ENCODE measurements at places on chromosomes 7 and 10. TPM values are rescaled to one million over a fixed set of nuclear protein-coding genes. Genes with fewer than 3 reads are reported as not detected.

The CALHM1 gene
- 0.12 TPM for polyA plus RNA-seq

DNA sequence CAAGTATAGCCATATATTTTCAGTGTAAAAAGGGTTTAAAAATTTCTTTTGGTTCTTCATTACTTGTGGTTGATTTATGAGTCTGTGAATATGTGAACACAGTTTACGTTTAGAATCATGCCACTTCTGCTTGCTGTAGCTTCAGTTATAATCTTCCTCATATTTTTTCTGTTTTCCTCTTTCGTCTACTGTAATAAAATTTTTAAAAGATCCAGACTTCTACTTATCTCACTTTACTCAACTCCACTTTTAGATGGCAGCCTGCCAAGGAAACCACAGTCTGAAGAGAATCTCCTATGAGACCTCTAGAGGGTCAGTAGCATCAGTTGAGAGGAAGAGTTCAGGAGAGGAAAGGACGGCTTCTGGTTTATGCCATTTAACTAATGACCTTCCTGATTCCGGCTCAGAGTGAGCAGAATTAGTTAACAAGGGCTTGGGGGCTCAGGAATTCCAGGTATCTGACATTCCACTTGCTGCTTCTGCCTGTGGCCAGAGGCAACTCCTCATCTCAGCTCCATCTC, 21.4 kb downstream of the CREB5 start:
- DNase-seq, result no peak

GRCh38 chr10:129626796-129627435, 159.9 kb downstream of the MGMT start:
- DNase-seq, result no peak

DNA sequence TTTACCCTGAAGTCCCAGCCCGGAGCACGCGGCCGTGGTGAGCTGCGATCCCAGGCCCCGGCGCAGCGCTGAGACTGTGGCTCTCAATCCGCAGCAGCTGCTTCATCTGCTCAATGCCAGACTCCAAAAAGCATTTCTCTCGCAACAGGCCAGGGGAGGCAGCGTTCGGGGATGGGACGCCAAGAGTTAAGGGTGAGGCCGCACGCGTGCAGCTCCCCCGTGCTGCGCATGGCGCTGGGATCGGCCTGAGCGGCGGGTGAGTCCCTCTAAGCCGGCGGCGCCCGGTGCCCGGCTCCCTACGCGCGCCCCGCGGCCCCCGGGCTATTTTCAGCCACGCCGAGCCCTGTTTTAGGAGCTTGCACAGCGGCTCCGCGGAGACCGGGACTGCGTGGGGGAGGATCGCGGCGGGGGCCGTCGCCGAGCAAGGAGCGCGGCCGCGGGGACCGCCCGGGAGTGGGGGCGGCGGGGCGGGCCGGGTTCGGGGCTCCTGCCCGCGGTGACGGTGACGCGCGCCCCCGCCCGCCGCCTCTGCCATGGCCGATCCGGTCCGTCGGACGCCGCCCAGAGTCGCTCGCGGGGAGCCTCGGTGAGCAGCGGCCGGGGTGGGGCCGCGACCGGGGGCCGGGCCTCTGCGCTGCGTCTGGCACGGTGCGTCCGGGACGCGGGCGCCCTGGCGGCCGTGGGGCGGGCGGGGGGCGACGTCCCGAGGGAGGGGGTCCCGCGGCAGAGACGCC, 29.4 kb upstream of the JAKMIP3 start:
- peak; percentile 34 for DNase-seq

GRCh38 chr7:26293569-26294308, 2.1 kb downstream of the SNX10 start:
- DNase-seq, result no peak

DNA sequence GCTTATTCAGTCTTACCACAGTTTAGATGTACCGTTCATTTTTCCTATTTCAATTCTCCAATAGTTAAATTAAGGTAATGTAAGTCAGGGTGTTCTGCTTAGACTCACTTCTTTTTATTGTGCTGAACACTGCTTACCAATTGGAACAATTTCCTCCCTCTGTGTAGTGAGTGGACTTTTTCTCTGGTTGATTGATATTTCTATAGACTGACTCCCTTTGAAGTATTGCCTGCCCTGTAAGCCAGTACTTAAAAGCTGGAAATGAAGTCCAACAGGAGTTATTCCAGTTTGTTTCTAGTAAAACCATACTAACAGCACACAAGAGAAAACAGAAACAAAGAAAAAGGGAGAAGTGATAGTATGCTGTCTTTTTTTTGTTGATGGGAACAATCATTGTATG, 1674.9 kb downstream of the REEP3 start:
- no peak for DNase-seq

The CDC14C gene
- polyA plus RNA-seq, result not detected

The VENTX gene
- polyA plus RNA-seq, result 0.19 TPM

The DOCK4 gene
- 51.7 TPM for polyA plus RNA-seq

- no peak for DNase-seq
These were observed 4.3 kb downstream of the SLC29A3 start for GRCh38 chr10:71323407-71323806.

DNA sequence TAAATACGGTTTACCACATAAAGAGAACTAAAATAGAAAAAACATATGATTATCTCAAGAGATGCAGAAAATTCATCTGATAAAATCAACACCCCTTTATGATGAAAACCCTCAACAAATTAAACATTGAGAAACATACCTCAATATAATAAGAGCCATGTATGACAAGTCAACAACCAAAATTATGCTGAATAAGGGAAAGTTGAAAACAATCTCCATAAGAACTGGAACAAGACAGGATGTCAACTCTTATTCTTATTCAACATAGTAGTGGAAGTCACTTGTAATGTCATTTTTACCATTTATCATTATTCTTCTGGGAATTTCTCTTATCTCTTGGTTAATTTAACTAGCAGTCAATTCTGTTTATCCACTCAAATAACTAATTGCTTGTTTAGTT, 79.0 kb downstream of the PCDH15 start:
- DNase-seq, result no peak

The ERCC6 gene
- polyA plus RNA-seq, result 12.0 TPM

DNA sequence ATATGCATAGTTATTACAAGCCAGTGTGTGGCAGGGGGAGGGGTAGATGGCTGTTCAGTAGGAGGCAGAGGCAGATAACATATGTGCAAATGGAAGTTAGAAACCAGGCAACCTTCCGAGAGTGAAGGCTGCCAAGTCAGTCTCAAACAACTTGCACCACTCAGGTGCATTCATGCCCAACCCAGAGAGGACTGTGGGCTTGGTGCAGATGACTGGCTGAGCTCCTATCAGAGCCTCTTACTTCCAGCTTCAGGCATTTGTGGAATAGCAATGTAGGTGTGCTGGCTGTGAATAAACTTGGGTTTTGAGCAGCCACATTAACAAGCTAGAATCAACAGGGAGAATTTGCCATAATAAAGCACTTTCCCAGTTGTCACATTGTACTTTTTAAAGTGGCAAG, 789.8 kb downstream of the PHTF2 start:
- DNase-seq, result no peak

The CPA2 gene
- polyA plus RNA-seq, result 0.29 TPM

DNA sequence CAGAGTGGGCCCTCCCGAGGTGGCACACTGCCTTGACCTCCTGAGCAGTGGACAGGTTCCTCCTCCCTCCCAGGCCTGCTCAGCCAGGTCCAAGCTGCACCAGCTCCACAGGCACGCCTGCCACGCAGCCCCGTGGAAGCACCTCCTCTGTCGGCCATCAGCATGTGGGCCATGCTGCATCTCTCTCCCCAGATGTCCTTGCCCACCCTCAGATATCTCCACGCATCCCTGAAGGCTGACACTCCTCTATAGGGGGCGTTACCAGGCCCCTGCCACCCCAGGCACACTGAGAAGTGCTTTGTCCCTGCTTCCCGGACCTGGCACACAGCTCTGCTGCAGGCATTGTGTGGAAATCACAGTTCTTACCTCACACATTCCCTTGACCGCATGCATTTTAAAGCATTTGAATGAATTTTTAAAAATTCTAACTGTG, 598.5 kb downstream of the SDK1 start:
- no peak for DNase-seq

The MPP7 gene
- polyA plus RNA-seq, result 14.0 TPM

DNA sequence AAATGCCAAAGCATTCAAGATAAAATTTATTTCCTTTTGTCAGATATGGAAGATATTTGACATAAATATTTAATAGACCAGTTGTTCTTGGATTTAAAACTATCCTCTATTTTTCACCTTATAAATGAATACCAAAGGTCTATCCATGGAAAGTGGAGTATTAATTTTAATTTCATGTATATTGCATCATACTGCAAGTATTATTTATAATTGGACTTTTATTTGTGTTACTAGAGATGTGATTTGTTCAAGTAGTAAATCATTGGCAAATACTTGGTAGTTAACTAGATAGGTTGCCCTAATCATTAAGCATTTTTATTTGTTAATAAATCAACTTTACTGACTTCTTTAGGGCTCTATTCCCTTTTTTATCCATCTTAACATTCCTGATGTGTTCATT, 98.1 kb downstream of the CDC14C start:
- DNase-seq, result no peak

GRCh38 chr10:35412003-35412723, 75.9 kb downstream of the CCNY start:
- DNase-seq, result no peak

The OR2A1 gene
- polyA plus RNA-seq, result 0.67 TPM

The ABCB1 gene
- polyA plus RNA-seq, result 1.1 TPM

GRCh38 chr10:92490387-92490786, 83.5 kb downstream of the IDE start:
- no peak for DNase-seq

- DNase-seq, result no peak
These were observed 212.7 kb upstream of the PHYHIPL start for GRCh38 chr10:58963723-58964124.

The ANXA8 gene
- 4.4 TPM for polyA plus RNA-seq
